Daoy (cell line): ENCODE measurements at places on chromosomes 3 and 15. TPM values are rescaled to one million over a fixed set of nuclear protein-coding genes. Genes with fewer than 3 reads are reported as not detected.

The NUSAP1 gene
- total RNA-seq, result 180 and 204 TPM in 2 replicates

The CDCP1 gene
- 12.9 and 20.6 TPM in 2 replicates for total RNA-seq

The LACTB gene
- 60.3 and 61.8 TPM in 2 replicates for total RNA-seq

The SPTBN5 gene
- total RNA-seq, result 1.1 and 3.8 TPM in 2 replicates

The ZNF654 gene
- 3.7 and 6.2 TPM in 2 replicates for total RNA-seq

The FAM81A gene
- total RNA-seq, result 1.4 and 1.6 TPM in 2 replicates

The RFX7 gene
- 2.6 and 3.2 TPM in 2 replicates for total RNA-seq

The CLEC3B gene
- total RNA-seq, result 1.1 TPM in 1 of 2 replicates, not detected in the other

The ZMYND10 gene
- total RNA-seq, result 0.06 and 0.17 TPM in 2 replicates

The GOLGA6L25 gene
- total RNA-seq, result not detected in 2 replicates

The ZNF860 gene
- total RNA-seq, result 0.34 TPM in 1 of 2 replicates, not detected in the other

The GABRA5 gene
- total RNA-seq, result 0.97 and 5.9 TPM in 2 replicates

DNA sequence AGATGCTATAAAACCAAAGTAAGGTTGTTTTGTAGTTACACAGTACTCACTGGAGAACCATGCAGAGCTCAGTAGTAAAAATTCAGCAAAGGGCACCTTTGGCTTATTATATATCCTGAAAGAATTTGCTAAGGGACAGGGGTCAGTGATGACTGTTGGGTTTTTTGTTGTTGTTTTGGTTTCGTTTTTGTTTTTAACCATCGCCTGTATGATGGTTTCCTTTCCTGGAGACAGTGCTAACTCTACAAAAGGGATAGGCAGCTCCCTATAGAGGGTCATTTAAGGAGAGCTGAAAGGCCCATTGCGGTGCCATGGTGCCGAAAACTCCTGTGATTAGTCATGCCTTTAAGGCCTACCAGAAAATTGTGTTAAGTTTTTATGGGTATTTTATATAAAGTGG, 118.2 kb upstream of the GOLIM4 start:
- no peak for DNase-seq

- DNase-seq, result no peak
Measured at GRCh38 chr3:72162649-72163184, 377.8 kb upstream of the PROK2 start.

- DNase-seq, result peak; percentile 72
Measured at GRCh38 chr15:65638681-65639089, 16.9 kb downstream of the SLC24A1 start.

- DNase-seq, result no peak
Measured at GRCh38 chr15:82901114-82901805, 51.3 kb downstream of the HOMER2 start.

GRCh38 chr3:13317596-13318320, 102.4 kb downstream of the NUP210 start:
- no peak for DNase-seq

GRCh38 chr15:73571346-73571745, 61.8 kb downstream of the NPTN start:
- no peak for DNase-seq

GRCh38 chr3:194277786-194278130, 73.4 kb downstream of the CPN2 start:
- peak; percentile 68 for DNase-seq

DNA sequence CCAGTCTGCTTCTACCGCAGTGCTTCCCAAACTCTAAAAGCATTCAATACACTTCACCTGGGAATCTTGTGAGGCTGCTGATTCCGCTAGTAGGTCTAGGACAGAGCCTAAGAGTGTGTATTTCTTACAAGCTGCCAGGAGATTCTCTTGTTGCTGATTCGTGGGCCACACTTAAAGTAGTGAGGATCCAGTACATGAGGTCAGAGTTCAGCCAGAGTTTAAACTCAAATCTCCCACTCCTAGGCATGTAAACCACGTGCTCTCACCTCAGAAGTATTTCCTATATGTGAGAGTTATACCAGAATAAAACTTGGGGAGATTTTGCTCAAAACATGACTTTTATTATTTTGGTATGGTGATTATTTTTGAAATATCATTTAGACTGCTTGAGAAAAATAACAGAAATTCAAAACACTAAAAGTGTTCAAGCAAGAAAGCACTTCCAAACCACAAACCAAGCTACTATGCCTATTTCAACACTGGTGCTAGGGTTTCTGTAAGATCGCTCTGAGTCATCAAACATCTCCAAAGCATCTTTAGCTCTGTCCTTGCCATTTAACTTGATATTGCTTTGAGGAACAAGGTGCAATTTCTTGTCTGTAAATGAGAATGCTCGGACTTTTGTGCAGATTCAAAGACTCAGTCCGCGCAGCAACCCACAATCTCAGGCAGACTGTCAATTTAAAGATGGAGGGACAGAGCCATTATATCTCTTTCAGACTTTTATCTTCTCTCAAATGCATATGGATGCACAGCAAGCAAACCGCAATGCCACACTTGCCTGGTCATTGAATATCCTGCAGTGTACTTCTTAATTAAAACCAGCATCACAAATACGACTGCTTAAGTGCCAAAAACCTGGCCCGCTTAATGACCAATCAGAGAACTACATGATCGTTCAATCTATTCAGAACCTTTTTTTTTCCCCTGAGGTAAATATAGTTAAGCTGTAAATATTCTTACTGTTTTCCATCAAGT, 59.8 kb downstream of the AGTR1 start:
- no peak for DNase-seq

GRCh38 chr3:123318374-123318773, 116.6 kb downstream of the SEC22A start:
- DNase-seq, result no peak

- no peak for DNase-seq
Measured at GRCh38 chr3:9957214-9957613, 5.0 kb upstream of the PRRT3 start.

DNA sequence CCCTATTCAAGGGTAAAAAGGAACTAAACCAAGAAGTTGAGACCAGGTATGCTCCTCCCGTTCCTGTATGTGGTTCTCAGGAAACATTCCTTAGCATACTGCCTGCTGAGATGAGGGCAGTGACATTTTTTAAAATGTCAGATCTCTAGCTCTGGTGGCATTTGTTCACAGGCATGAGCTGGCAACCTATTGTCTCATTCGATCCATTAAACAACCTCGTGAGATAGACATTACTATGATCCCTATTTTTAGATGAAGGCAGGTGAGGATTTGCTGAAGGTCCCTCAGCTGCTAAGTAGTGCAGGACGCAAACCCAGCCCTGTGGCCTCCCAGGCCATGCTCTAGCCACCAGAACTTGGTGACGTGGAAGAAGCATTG, 74.9 kb downstream of the SIDT1 start:
- no peak for DNase-seq

DNA sequence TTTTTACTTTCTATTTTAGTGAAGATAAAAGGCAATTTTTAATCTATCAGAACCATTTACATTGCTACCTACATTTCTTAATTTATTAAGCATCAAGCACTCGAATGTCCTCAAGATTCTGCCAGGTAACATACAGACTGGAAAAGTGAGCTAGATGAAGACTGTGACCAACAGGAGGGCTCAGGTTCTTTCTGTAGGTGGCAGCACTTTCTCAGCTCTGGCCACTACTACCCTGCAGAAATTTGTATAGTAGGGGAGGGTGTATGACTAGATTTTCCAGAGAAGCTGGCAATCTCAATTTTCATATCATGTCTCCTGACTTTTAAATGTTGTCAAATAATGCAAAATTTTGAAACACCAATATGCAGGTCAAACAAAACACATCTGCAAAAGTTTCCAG, 165.0 kb upstream of the SUCLG2 start:
- DNase-seq, result no peak

DNA sequence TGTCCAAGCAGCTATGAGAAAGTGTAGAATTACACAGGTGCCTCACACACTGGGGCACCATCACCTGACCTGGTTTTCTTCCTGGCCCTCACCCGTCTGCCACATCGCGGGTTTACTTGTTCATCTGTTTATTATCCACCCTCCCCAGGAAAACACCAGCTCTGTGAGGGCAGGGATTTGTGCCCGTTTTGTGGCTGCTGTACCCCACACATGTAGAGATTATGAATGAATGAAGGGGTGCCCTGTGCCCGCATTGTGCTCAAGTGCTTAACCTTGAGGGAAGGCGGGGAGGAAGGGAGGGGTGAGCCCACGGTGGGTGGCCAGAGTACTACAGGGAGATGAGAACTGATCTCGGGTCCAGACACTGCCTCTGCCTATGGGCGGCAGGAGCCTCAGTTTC, 108.4 kb downstream of the WNT7A start:
- DNase-seq, result no peak

- DNase-seq, result no peak
Measured at GRCh38 chr3:60047426-60048200, 997.8 kb upstream of the CFAP20DC start.

GRCh38 chr3:131110087-131110486, 83.4 kb downstream of the NEK11 start:
- peak; percentile 71 for DNase-seq

- DNase-seq, result no peak
Measured at GRCh38 chr15:101308604-101309435, 13.8 kb upstream of the SNRPA1 start.

- DNase-seq, result no peak
Measured at GRCh38 chr3:152610622-152611021, 224.3 kb upstream of the P2RY1 start.

DNA sequence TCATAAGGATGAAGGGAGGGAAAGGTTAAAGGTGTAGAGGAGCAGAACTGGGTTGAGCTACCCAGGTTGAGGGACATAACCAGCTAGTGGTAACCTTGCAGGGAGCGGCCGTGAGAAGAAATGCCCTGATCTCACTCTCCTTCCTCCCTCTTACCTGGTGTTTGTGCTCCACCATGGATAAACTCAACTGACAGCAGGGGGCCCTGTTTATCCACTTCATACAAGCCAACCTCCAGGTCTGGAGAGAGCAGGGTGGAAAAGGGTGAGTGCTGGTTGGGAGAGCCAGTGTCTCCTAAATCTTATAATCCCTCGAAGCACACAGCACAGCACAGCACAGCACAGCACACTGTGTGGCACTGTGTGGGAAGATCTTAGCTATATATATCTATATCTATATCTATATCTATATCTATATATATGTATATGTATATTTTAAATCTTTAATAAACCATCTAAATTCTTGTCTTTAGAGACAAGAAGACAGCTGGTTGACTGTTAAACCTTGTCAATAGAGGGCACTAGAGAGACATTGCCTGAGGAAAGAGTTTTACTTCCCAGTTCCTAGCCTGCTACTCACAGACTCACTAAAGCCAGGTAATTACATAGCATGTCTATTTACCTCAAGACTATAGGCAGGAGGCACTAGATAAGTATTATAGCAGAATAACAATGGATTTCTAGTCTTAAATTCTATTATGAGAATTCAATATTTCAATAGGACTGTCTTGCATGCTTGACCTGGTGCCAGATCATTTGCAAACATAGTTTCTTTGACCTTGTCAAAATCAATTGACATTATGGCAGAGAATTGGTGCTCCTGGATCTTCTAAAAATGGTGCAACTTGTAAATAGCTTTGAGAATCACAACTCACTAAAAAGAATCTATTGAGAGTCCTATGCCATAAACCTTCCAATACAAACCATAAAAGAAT, 21.7 kb upstream of the FMN1 start:
- peak; percentile 25 for DNase-seq

DNA sequence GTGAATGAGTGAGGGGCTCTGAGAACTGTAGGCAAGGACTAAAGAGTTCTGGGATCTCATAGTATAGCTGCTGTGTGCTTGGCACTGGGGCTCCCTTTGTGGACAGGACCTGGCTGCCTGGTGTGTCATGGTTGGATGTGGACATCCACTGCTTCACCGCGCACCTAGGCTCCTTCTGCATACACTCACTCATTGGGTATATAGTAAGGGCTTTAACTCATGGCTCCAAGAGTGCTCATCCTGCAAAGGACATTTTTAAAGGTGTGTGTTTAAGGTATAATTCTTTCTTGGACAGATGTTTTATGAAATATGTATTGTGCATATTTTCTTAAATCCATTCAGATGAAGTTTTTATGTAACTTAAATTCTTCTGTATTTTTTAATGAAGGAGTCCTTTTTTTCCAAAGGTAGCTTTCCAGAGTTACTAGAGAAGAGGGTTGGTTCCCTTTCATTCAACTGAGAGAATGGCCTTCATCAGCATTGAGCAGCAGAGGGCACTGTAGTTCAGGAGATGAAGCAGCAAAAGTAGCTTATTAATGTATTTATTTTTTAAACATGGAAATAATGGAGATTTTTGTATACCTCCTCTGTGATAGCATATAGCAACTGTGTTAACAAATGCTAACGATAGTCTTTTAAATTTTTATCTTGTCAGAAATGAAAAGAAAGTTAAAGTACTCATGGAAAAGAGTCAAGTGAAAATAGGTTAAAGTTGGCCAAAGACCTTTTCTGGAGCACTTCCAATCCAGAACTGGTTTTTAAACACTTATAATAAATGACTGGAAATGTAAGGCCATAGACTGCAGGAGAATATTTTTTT, 25.2 kb downstream of the OXNAD1 start:
- DNase-seq, result peak; percentile 36
